ENCODE measurements at places on chromosomes 1 and 21.

- no peak for DNase-seq
Measured at GRCh38 chr1:50471967-50472366, 48.7 kb upstream of the DMRTA2 start.

- DNase-seq, result no peak
Measured at GRCh38 chr1:201137579-201138310, 10.8 kb upstream of the ASCL5 start.

DNA sequence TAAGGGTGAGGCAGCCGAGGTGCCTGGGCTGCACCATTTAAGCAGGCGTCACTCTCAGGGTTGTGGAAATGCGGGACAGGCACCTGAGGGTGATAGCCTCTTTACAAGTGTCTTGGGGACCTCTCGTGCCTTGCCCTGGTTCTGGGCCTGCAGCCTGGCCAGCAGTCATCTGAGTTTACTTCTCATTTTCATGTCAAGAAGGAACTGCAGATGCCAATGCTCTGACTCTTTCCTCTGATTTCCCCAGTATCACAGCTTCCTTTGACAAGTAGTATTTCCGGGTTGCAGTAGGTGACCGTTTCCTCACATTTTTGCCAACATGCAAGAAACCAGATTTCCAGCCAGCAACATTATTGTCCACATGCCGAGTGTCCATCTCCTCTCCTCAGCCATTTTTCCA is 286.9 kb downstream of the DISC1 start:
- no peak for DNase-seq

GRCh38 chr1:84570436-84571149 is 3.6 kb downstream of the CTBS start:
- DNase-seq, result no peak

DNA sequence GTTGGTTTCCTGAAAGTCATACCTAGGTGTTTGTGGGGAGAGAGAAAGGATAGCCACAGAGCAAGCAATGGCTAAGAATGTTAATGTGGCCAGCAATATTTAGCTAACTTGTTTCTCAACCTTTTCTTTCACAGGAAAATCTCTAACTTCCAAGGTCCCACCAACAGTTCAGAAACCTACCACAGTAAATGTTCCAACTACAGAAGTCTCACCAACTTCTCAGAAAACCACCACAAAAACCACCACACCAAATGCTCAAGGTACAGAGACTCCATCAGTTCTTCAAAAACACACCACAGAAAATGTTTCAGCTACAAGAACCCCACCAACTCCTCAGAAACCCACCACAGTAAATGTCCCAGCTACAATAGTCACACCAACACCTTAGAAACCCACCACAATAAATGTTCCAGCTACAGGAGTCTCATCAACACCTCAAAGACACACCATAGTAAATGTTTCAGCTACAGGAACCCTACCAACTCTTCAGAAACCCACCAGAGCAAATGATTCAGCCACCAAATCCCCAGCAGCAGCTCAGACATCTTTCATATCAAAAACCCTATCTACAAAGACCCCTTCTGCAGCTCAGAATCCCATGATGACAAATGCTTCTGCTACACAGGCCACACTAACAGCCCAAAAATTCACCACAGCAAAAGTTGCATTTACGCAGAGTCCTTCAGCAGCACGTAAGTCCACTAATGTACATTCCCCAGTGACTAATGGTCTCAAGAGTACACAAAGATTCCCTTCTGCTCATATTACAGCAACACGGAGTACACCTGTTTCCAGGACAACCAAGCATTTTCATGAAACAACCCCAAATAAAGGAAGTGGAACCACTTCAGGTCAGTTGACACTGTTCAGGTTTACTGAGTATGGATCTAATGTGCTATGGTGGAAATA is 15.3 kb downstream of the CD55 start:
- no peak for DNase-seq

GRCh38 chr1:89698020-89698560 is 65.2 kb downstream of the LRRC8C start:
- no peak for DNase-seq

- no peak for DNase-seq
Measured at GRCh38 chr1:26791626-26792025, 3.9 kb downstream of the PIGV start.

DNA sequence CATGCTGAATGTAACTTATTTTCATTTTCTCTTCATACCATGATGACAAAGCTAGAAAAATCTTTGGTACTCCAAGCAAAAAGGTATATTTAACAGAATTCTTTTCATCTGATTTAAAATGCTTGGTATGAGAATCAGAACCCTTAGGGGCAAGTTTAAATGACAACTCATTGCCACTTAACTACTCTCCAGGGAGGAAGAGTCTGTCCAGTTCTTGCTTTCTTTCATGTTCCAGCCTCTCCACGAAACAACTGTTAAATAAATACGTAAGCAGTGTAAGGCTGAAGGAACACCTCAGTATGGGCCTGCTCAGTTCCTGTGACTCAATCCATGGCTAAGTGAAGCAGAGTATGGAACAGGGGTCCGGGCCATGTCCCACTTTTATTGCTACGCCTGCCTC is 1.6 kb downstream of the LCE2A start:
- no peak for DNase-seq

DNA sequence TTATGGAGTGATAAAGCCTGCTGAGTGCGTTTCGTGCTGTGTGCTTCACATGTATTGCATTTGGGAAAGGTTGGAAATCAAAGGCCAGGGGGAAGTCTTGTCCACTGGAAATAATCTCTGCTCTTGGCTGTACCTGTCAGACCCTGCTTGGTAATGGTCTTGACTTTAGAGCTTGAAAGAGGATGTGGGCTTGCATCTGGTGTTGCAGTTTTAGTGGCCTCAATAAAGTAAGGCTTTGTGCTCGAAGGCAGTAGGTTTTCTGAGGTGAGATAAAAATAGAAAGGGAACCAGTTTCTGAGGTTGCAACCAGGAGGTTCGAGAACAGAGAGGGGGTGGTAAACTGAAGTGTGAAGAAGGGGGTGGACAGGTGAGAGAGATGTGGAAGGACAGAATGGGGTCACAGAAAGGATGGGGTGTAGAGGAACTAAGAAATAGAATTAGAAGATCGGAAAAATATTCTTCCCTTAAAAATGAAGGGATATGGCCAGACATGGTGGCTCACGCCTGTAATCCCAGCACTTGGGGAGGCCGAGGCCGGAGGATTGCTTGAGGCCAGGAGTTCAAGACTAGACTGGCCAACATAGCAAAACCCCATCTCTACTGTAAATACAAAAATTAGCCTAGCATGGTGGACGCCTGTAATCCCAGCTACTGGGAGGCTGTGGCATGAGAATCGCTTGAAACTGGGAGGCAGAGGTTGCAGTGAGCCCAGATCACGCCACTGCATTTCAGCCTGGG is 1.5 kb downstream of the S100PBP start:
- no peak for DNase-seq

DNA sequence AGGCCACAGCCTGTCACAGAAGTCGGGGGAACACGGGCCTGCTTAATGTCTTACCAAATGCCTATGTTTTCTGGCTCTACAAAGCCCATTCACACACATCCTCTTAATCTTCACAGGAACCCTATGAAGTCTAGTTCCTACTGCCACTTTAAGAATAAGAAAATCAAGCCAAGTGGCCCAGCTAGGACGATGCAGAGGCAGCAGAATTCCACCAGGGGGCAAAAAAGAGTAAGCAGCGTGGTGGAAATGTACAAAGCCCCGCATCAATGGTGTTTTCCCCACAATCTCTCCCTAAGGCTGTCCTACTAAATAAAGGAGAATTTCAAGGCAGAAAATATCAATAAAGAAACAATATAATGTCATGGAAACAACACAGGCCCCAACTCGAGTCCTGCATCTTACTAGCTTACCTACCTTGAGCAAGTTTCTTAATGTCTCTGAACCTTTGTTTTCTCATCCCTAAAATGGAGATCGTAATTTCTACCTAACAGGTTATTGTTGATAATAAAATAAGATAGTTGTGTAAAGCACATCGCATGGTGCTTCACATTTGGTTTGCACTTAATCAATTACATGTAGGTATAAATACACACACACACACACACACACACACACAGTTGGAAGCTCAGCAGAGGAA is 21.4 kb downstream of the SEC16B start:
- DNase-seq, result peak; percentile 64

- DNase-seq, result no peak
Measured at GRCh38 chr1:233885196-233885920, 19.1 kb upstream of the SLC35F3 start.

DNA sequence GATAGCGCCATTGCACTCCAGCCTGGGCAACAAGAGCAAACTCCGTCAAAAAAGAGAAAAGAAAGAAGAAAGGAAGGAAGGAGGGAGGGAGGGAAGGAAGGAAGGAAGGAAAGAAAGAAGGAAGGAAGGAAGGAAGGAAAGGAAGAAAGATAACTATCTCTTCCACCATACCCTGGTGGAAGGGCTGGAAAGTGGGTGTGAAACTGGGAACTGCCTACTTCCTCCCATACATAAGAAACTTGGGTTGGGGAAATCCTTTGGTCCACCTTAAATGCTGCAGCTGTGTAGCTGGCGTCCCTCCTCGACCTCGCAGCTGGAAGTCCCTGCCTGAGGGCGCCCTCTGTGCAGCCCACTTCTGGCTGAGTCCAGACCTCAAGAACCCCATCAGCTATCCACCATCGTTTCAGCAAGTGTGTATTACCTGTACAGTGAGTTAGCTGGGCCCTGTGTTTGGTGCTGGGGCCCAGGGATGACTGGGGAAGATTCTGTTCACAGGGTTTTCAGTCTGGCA is 4.6 kb upstream of the FAM167B start:
- peak; percentile 28 for DNase-seq
